Mammary epithelial cell (primary cell): ENCODE measurements at places on chromosomes 12 and 14. TPM values are rescaled to one million over a fixed set of nuclear protein-coding genes. Genes with fewer than 3 reads are reported as not detected.

Gene SYCP3
- not detected in 2 replicates for total RNA-seq

Gene PIK3C2G
- total RNA-seq = 8.6 and 13.0 TPM in 2 replicates

Gene SLC6A13
- total RNA-seq = 0.50 TPM

Gene BEGAIN
- total RNA-seq = 6.8 TPM

Gene PLEKHH1
- 11.9 and 13.1 TPM in 2 replicates for total RNA-seq

Gene KRT85
- not detected for total RNA-seq

Gene SDSL
- total RNA-seq = 5.7 TPM

Gene IAPP
- not detected for total RNA-seq

Gene C1R
- 16.3 TPM for total RNA-seq

Gene SLC25A47
- not detected in 2 replicates for total RNA-seq
